ENCODE measurements at places on chromosomes 13 and 19. TPM values are rescaled to one million over a fixed set of nuclear protein-coding genes. Genes with fewer than 3 reads are reported as not detected.

The ETV2 gene
- polyA plus RNA-seq = 2.2 TPM

The FOSB gene
- 287 TPM for polyA plus RNA-seq

- H3K27ac ChIP-seq = peak overlapping the region; percentile 7
- no peaks in the 10 kb centered on the region for H3K27me3 ChIP-seq
- no peak overlapping the region for H3K4me3 ChIP-seq
- peaks cover 14% of the 10 kb centered on the region for H3K4me1 ChIP-seq
- H3K36me3 ChIP-seq = peaks cover 2% of the 10 kb centered on the region
These were observed 30.2 kb downstream of the EFNB2 start for GRCh38 chr13:106505295-106505694.

DNA sequence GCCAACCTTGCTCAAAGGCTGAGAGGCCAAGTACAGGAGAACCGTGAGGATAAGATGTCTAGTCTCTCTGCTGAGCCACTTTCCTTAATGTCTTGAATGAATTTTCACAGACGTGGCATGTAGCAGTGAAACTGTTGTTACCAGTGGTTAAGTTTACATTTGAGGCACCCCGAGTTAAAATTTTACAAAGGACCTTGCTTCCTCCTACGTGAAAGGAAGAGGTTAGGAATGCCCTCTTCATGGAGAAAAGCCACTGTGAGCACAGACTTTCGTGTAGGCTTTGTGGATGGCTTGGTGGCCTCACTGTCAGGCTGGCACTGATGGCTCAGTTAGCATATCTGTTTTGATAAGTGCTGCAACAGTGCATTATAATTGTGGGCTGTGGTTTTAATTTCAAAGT lies 2.7 kb downstream of the GJB2 start:
- peaks cover 18% of the 10 kb centered on the region for H3K4me1 ChIP-seq
- DNase-seq = no peak
- H3K36me3 ChIP-seq = no peaks in the 10 kb centered on the region
- H3K27ac ChIP-seq = no peak overlapping the region

DNA sequence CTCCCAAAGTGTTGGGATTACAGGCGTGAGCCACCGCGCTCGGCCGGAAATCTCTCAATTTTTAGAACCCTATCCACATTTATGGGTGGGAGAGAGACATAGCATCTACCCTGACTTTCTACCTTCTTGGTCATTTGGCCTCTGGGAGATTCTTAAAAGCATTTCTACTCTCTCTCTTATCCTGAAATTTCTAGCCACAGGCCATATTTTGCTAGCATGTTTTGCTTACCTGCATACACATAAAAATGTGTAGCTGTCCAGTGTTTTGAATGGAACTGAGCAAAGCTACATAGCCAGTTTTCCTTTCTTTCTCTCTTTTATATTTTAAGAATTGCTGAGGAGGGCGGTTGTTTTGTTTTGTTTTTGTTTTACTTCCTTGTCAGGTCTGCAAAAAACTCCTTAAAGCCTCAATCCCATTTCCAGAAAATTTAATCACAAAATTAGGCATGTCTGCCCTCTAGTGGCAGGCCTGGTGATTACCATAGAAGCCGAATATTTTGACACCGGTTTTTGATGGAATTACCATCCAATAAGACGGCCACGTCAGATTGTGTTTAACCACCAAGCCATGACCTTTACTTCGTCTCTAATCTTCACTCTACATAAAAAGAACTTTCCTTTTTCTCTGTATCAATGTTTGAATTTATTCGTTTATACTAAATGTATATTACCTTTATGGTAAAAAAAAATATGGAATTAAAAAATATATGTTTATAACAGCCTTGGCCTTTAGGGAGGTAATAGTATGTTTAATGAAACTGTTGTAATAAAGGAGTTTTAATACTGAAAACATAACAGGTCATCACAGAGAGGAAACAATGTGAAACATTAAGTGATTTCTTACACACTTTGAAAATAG lies 34.4 kb upstream of the OXGR1 start:
- H3K4me3 ChIP-seq = no peak overlapping the region
- no peak for DNase-seq
- H3K27ac ChIP-seq = no peak overlapping the region
- no peaks in the 10 kb centered on the region for H3K27me3 ChIP-seq

- H3K36me3 ChIP-seq = no peaks in the 10 kb centered on the region
- H3K27me3 ChIP-seq = no peaks in the 10 kb centered on the region
- H3K4me1 ChIP-seq = no peaks in the 10 kb centered on the region
- DNase-seq = no peak
These were observed 110.6 kb downstream of the STARD13 start for GRCh38 chr13:33174931-33175330.

DNA sequence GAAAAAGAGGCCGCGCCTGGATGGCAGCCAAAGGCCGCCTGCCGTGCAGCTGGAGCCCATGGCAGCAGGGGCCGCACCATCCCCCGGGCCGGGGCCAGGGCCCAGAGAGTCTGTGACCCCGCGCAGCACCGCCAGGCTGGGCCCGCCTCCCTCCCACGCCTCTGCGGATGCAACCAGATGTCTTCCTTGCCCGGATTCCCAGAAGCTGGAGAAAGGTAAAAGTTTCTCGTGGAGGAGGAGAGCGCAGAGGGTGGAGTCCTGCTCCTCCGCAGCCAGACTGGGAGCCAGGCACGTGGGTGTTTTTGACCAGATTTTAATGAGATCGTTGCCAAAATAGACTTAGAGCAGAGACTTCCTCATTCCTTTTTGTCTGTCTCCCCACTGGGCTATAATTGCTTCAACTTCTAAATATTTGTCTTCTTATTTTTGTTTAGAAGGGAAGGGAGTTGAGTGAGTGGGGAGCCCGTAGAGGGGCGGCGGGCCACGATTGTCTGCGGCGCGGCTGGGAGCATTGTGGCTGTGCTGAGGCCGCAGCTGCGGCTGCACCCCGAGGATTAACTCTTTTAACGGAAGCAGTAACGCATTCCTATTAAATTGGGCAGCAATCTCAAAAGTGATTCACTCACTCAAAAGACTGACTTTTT lies 22.8 kb upstream of the NDUFS7 start:
- no peaks in the 10 kb centered on the region for H3K27me3 ChIP-seq
- peaks cover 79% of the 10 kb centered on the region for H3K36me3 ChIP-seq
- peak; percentile 71 for DNase-seq

DNA sequence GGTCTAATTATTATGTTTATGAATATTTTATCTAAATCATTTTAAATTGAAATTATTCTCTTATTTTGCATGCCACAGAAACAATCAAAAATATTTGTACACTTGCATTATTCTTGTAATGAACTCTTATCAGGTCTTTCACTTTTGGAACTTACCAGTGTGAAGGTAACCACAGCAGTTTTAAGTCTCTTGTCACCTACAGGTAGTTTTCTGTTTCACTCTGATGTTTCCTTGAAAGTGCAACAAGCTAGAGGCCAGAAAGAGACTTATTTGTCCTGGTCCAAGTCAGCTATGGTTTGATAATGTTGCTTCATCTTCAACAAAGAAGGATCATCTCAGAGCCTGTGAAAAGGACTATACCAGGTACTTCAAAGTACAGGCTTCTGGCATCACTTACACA lies 133.4 kb upstream of the NBEA start:
- no peak overlapping the region for H3K4me3 ChIP-seq
- H3K36me3 ChIP-seq = no peaks in the 10 kb centered on the region
- H3K27me3 ChIP-seq = no peaks in the 10 kb centered on the region
- H3K27ac ChIP-seq = no peak overlapping the region
- H3K4me1 ChIP-seq = no peaks in the 10 kb centered on the region

DNA sequence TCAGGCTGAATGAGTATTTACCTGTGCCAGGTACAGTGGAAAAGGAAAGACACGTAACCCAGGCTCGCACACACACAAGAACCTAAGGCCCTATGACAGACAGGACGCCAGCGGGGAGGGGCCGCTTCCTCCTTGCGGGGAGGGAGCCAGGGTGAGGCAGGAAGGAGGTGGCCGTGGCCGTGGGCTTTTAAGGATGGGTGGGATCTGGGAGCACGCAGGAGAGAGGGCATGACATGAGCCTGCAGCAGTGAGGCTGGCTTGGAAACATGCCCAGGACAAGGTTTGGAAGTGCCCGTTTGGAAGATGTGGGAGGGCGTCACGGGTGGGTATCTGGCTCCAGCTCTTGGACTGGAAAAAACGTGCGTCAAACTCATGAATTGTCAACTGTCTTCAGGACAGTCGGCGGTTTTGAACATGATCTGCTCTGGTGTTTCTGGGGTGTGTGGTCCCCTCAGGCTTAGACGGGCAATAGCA lies 20.1 kb downstream of the SH3GL1 start:
- no peaks in the 10 kb centered on the region for H3K36me3 ChIP-seq
- H3K4me3 ChIP-seq = no peak overlapping the region
- peak; percentile 65 for DNase-seq
- H3K4me1 ChIP-seq = peaks cover 29% of the 10 kb centered on the region

The ZNF497 gene
- 3.0 TPM for polyA plus RNA-seq

DNA sequence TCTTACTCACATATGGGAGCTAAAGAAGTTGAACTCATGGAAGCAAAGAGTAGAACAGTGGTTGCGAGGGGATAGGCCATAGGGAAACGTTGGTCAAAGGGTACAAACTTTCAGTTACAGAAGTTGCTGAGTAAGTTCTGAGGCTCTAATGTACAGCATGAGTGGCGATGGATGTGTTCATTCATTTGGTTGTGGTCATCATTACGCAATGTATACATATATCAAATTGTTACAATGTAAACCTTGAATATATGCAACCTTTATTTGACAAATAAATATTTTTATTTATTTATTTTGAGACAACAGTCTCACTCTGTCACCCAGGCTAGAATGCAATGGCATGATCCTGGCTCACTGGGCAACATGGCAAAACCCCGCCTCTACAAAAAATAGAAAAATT lies 38.7 kb downstream of the ZIC5 start:
- H3K36me3 ChIP-seq = no peaks in the 10 kb centered on the region
- no peak for DNase-seq
- H3K4me3 ChIP-seq = no peak overlapping the region
- no peak overlapping the region for H3K27ac ChIP-seq
- H3K27me3 ChIP-seq = peaks cover 33% of the 10 kb centered on the region
- H3K4me1 ChIP-seq = no peaks in the 10 kb centered on the region

DNA sequence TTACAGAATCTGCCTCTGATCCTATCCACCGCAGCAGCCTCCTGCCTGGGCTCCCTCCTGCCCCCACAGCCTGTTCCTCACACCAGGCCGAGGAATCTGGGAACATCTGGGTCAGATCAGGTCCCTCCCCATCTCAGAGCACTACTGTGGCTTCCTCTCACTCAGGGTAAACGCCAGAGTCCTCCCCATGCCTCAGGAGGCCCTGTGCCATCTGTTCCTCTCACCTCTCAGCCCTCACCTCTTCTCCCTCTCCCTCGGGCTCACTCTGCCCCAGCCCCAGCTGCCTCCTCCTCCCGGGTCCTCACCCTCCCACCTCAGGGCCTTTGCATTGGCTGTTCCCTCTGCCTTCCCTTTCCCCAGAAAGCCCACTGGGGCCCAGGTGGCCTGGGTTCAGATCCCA lies 18.2 kb downstream of the FCGBP start:
- no peak overlapping the region for H3K4me3 ChIP-seq
- DNase-seq = no peak
- no peak overlapping the region for H3K27ac ChIP-seq
- H3K4me1 ChIP-seq = no peaks in the 10 kb centered on the region

The ZNF780B gene
- 30.2 TPM for polyA plus RNA-seq

DNA sequence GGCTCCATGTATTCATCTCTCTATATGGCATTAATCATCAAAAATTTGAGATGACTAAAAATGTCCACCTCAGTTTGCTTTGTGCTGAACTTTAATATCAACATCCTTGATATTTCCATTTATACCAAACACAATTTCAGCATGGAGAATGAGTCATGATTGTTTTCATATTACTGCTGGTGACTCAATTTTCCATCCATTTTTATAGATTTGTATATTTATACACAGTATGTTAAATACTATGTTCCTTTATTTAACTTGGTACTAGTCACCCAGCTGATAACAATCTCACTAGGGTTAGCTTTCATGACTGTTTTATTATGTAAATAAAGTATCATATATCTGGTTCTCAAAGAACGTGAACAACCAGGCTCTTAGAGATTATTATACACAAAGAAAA lies 1255.1 kb downstream of the SLITRK1 start:
- no peak overlapping the region for H3K4me3 ChIP-seq
- no peaks in the 10 kb centered on the region for H3K4me1 ChIP-seq
- no peak overlapping the region for H3K27ac ChIP-seq
- no peaks in the 10 kb centered on the region for H3K27me3 ChIP-seq
- DNase-seq = no peak
